ENCODE measurements at places on chromosomes 3 and 15. TPM values are rescaled to one million over a fixed set of nuclear protein-coding genes. Genes with fewer than 3 reads are reported as not detected.

ENTPD3 gene
- not detected for total RNA-seq

FBXO40 gene
- not detected for total RNA-seq

NR2F2 gene
- total RNA-seq = 21.5 TPM

ZBTB20 gene
- total RNA-seq = 15.1 TPM

XCR1 gene
- total RNA-seq = not detected

CTNNB1 gene
- total RNA-seq = 698 TPM

PLA2G4D gene
- total RNA-seq = not detected

CPLX3 gene
- not detected for total RNA-seq

PLA2G4F gene
- not detected for total RNA-seq

GOLGA6D gene
- total RNA-seq = not detected

CMTM8 gene
- 0.98 TPM for total RNA-seq

SNTN gene
- total RNA-seq = not detected

GNAI2 gene
- 231 TPM for total RNA-seq

COL6A6 gene
- under 0.01 TPM for total RNA-seq

CCR3 gene
- total RNA-seq = not detected

NSUN3 gene
- 15.4 TPM for total RNA-seq

BOC gene
- total RNA-seq = 2.2 TPM

CYP1A2 gene
- total RNA-seq = not detected

GOLGA6B gene
- not detected for total RNA-seq

CHL1 gene
- 0.20 TPM for total RNA-seq

DUOXA2 gene
- not detected for total RNA-seq

CCR8 gene
- not detected for total RNA-seq

AMIGO3 gene
- 1.2 TPM for total RNA-seq

UBA7 gene
- 26.6 TPM for total RNA-seq

CADPS gene
- total RNA-seq = under 0.01 TPM

CCDC54 gene
- not detected for total RNA-seq

MNS1 gene
- 3.5 TPM for total RNA-seq

GUCA1C gene
- total RNA-seq = not detected

FBXW12 gene
- 0.20 TPM for total RNA-seq

GCSAM gene
- total RNA-seq = not detected

ACOX2 gene
- 13.1 TPM for total RNA-seq

BNC1 gene
- total RNA-seq = 14.3 TPM

PLA2G4E gene
- not detected for total RNA-seq

CX3CR1 gene
- under 0.01 TPM for total RNA-seq

ADGRG7 gene
- total RNA-seq = not detected

GPR149 gene
- total RNA-seq = not detected

HESX1 gene
- 0.37 TPM for total RNA-seq

ALDH1A2 gene
- 4.7 TPM for total RNA-seq

MYLK gene
- total RNA-seq = 6.8 TPM

TGM4 gene
- total RNA-seq = under 0.01 TPM

P3H2 gene
- total RNA-seq = 1.2 TPM

POTEB3 gene
- total RNA-seq = not detected

ERICH6 gene
- under 0.01 TPM for total RNA-seq

HTR3D gene
- not detected for total RNA-seq

SECISBP2L gene
- 28.9 TPM for total RNA-seq

CHRNB4 gene
- total RNA-seq = not detected

MLF1 gene
- total RNA-seq = 4.4 TPM

ACTRT3 gene
- 3.5 TPM for total RNA-seq

TKT gene
- total RNA-seq = 636 TPM

KBTBD12 gene
- not detected for total RNA-seq

CAND2 gene
- 1.1 TPM for total RNA-seq

HRG gene
- total RNA-seq = not detected

KBTBD13 gene
- not detected for total RNA-seq

SFMBT1 gene
- 10.6 TPM for total RNA-seq

CTXN2 gene
- not detected for total RNA-seq
